ENCODE measurements at places on chromosomes 13 and 19.
A peak's percentile ranks its signal among the peaks of the same experiment; 100 is the strongest.

GRCh38 chr19:18388960-18389725 is 3.2 kb downstream of the GDF15 start:
- H3K4me3 ChIP-seq: peak overlapping the region; percentile 32
- H3K27me3 ChIP-seq: peaks cover 2% of the 10 kb centered on the region
- no peak overlapping the region for H3K27ac ChIP-seq
- H3K4me1 ChIP-seq: peaks cover 24% of the 10 kb centered on the region
- peaks cover 9% of the 10 kb centered on the region for H3K36me3 ChIP-seq

DNA sequence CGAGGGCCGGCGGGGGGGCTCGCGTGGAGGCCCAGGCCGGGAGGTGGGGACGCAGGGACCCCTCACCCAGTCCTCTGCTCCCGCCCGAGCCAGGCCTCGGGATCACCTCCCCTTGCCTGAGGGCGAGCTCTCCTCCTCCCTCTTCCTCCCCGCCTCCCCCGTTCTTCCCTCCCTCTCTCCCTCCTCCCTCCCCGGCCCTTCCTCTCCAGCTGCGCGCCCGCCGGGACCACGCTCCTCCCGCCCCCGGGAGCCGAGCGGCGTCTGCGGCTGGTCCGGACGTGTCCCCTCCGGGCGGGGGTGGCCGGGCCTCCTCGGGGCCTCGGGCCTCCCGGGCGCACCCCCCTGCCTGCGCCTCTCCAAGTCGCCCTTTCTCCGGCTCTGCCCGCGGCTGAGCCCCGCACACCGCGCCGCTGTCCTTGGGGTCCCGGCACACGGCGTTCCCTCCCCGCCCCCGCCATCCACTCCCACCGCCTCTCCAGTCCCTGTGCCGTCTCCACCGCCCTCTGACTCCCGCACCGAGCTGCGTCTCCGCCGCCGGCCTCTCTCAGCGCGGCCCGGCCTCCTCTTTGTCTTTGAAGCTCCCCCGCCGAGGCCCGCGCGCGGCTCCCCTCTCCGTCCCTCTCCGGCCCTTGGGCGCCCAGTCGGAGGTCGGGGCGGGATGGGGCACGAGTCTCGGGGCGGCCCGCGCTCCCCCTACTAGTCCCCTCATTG is 5.7 kb downstream of the SOX1 start:
- no peak for DNase-seq
- no peaks in the 10 kb centered on the region for H3K4me1 ChIP-seq
- peaks cover 48% of the 10 kb centered on the region for H3K27me3 ChIP-seq
- peaks cover 6% of the 10 kb centered on the region for H3K36me3 ChIP-seq
- H3K27ac ChIP-seq: no peak overlapping the region
- H3K4me3 ChIP-seq: no peak overlapping the region

- peaks cover 9% of the 10 kb centered on the region for H3K36me3 ChIP-seq
- no peak overlapping the region for H3K4me3 ChIP-seq
- no peak overlapping the region for H3K27ac ChIP-seq
- no peak for DNase-seq
Observed at GRCh38 chr19:4197625-4198466, 15.4 kb downstream of the ANKRD24 start.

DNA sequence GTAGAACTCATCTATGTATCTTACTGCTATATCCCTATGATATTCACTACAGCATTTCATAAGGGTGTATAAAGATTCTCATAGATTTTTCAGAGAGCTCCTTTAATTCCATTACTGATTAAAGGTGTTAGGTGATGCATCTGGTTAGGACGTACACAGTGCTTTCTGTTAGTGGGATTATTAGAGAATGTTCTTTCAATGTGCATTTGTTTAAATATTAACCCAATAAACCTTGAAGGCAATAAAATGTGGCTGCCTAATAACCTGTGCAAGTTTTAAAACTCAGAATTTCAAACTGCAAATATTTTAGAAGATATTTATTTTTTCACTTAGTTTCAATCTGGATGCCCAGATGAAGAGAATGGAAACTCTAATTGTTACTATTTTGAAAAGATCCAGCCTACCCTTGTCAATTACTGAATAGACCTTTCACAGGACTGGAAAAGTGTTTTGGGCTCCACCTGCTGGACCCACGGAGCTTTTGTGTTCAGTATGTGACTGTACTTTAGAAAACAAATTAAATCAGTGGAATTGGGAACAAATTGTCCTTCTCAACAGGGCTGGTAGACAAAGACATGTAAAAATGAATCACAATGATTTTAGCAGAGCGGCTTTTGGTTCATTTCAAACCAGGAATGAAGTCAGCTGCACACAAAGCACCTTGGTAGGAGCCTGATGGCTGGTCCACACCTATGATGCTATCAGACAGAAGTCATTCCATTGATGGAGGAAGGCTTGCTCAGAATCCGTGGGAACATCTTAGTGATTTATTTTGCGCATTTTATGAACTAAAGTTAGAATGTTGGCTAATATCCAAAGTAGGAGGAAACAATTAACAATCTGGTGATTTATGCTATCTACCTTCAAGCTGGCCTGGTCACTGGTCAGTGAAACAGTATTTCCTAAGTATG is 89.4 kb upstream of the RAP2A start:
- peaks cover 5% of the 10 kb centered on the region for H3K27me3 ChIP-seq
- no peak overlapping the region for H3K4me3 ChIP-seq
- peak overlapping the region; percentile 44 for H3K27ac ChIP-seq
- DNase-seq: peak; percentile 47
- H3K36me3 ChIP-seq: peaks cover 48% of the 10 kb centered on the region
- peaks cover 49% of the 10 kb centered on the region for H3K4me1 ChIP-seq

GRCh38 chr13:83568019-83568418 is 314.3 kb downstream of the SLITRK1 start:
- no peak for DNase-seq
- no peaks in the 10 kb centered on the region for H3K36me3 ChIP-seq
- no peak overlapping the region for H3K27ac ChIP-seq
- no peaks in the 10 kb centered on the region for H3K4me1 ChIP-seq
- H3K4me3 ChIP-seq: no peak overlapping the region

- H3K4me1 ChIP-seq: peaks cover 33% of the 10 kb centered on the region
- no peaks in the 10 kb centered on the region for H3K27me3 ChIP-seq
- DNase-seq: no peak
Observed at GRCh38 chr13:43864921-43865320, 14.6 kb downstream of the CCDC122 start.

GRCh38 chr13:34164582-34164981 is 346.6 kb downstream of the RFC3 start:
- H3K4me3 ChIP-seq: no peak overlapping the region
- H3K27ac ChIP-seq: no peak overlapping the region
- 0 out of 2 replicates have a peak, but pooled peaks cover 2% of the 10 kb centered on the region for H3K36me3 ChIP-seq
- no peak for DNase-seq
- H3K4me1 ChIP-seq: peaks cover 35% of the 10 kb centered on the region

GRCh38 chr13:50612717-50613116 is 230.8 kb downstream of the DLEU7 start:
- peaks cover 20% of the 10 kb centered on the region for H3K4me1 ChIP-seq
- H3K4me3 ChIP-seq: no peak overlapping the region
- peaks cover 36% of the 10 kb centered on the region for H3K27me3 ChIP-seq
- H3K36me3 ChIP-seq: peaks cover 4% of the 10 kb centered on the region
- DNase-seq: no peak
- H3K27ac ChIP-seq: no peak overlapping the region

DNA sequence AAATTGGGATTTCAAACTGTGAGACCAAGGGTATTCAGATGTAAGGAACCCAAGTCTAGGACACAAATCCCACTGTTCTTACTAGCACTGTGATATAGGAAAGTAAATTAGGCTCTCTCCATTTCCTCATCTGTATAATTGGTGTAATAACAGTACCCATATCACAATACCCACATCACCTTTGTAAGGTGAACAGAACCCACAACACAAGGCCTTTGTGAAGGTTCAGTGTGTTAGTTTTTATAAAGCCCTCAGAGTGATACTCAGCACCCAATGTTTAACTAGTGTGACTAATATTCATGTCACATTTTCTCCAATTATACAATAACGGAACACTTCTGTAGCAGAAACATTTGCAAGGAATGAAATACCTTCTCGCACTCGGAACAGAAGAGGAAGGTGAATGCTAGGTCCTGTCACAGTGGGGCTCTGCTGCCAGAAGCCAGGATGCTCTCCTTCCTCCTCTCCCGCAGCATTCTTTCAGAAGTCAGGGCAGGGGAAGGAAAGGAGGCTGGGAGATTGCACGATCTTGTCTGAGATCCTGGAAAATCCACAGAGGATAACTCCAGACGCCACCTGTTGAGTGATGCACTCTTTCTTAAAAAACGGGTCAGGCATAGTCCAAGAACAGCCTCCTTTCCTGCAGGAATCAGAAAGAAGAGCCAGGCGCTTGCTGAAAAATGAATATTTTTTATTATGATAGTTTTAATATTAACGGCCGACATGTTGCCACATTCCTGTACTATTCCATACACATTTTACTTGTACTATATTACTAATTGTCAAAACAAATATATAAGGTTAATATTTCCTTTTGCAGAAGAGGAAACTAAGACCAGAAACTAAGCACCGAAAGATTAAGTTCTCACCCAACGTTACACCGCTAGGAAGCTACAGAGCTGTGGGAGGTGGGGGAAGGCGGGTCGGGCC is 762 bp downstream of the ZNF45 start:
- H3K36me3 ChIP-seq: peaks cover 32% of the 10 kb centered on the region
- peak; percentile 1 for DNase-seq
- peak overlapping the region; percentile 98 for H3K4me3 ChIP-seq
- H3K27me3 ChIP-seq: no peaks in the 10 kb centered on the region
- peak overlapping the region; percentile 92 for H3K27ac ChIP-seq

DNA sequence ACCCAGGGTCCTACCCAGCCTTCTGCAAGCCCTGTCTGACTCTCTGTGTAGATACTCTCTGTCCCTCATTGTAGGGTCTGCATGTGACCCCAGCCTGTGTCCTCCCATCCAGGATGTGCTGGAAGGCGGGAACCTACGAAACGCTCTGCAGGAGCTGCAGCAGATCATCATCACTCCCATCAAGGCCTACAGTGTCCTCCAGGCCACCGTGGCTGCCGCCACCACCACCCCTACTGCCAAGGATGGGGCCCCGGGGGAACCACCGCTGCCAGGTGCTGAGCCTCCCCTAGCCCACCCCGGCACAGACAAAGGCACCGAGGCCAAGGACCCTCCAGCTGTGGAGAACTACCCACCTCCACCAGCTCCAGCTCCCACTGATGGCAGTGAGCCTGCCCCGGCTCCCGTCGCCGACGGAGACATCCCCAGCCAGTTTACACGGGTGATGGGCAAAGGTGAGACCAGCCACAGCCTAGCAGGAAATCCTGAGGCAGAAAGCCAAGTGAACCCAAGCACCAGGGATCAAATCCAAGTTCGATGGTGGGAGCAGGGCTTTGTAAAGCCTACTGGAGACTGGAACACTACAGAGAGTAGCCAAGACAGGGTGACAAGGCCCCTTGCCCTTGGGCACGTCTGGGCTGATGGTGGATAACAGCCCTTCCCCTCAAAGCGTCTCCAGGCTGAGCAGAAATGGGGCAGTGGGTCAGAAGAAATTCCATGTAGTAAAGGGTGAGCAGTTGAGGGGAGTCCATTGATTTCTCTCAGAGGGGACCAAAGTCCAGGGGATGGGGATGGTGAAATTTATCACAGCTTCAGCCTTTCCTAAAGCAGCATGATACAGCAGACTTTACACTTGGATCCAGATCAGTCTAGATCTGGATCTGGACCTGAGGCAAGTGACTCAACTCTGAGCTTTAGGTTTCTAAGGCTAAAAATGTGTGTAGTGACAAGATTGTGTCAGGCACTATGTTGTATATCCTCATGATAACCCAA is 13.2 kb downstream of the PAF1 start:
- peaks cover 4% of the 10 kb centered on the region for H3K27me3 ChIP-seq
- H3K36me3 ChIP-seq: peaks cover 35% of the 10 kb centered on the region
- no peak overlapping the region for H3K4me3 ChIP-seq

DNA sequence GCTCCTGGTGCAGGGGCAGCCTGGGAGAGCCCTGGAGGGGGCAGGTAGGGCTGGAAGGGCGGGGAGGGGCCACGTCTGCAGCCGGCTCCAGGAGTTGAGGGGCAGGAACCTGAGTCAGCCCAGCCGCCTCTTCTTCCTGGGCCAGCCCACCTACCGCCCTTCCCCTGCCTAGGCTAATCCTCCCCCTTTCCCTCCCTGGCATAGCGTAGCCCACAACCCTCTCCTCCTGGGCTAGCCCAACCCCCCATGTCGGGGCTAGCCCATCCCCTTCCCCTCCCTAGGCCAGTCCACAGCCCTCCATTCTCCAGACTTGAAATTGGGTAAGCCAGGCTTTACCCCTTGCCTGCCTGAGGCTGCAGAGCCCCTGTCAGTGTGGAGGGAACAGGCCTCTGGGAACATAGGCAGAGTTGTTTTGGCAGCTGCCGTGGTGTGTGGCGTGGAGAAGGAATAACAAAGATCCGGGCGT is 20.6 kb upstream of the WDR18 start:
- H3K4me1 ChIP-seq: peaks cover 15% of the 10 kb centered on the region
- H3K36me3 ChIP-seq: peaks cover 43% of the 10 kb centered on the region
- no peak overlapping the region for H3K27ac ChIP-seq
- no peak overlapping the region for H3K4me3 ChIP-seq

GRCh38 chr19:53085496-53085895 is 17.7 kb downstream of the ZNF160 start:
- peaks cover 2% of the 10 kb centered on the region for H3K27me3 ChIP-seq
- H3K27ac ChIP-seq: no peak overlapping the region
- DNase-seq: no peak
- H3K4me1 ChIP-seq: peaks cover 14% of the 10 kb centered on the region
- H3K36me3 ChIP-seq: peaks cover 90% of the 10 kb centered on the region

DNA sequence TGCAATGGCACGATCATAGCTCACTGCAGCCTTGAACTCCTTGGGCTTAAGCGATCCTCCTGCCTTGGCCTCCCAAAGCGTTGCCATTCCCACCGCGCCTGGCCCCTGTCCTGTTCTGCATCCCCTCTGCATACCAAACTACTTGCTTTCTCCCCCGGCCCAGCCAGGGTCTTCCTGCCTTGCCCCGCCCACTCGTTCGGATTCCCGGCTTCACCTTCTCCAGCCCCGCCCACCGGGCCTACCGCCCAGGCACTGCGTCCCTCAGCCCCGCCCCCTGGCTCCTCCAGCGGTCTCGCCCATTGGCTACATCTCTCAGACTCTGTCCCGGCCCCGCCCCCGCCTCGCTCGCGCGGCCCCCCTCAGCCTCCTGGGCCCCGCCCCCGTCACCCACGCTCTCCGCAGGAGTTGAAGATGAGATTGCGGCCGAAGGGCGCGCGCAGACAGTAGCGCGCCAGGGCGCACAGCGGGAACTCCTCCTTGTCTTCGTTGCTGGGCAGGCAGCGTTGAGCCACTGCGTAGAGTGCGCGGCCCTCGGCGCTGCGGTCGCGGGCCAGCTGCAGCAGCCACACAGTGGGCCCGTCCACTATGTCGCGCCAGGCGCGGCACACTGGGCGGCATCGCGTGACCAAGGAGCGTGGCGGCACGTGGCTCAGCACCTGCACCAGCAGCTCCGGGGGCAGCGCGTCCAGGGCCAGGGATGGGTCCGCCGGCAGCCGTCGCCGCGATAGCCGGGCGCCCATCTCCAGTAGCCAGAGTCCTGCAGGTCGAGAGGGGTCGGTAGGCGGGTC is 19.0 kb downstream of the MRPS12 start:
- peaks cover 2% of the 10 kb centered on the region for H3K27me3 ChIP-seq
- no peak overlapping the region for H3K4me3 ChIP-seq
- H3K27ac ChIP-seq: no peak overlapping the region

GRCh38 chr13:33932769-33933406 is 114.9 kb downstream of the RFC3 start:
- H3K4me3 ChIP-seq: no peak overlapping the region
- H3K4me1 ChIP-seq: no peaks in the 10 kb centered on the region
- H3K36me3 ChIP-seq: no peaks in the 10 kb centered on the region
- no peaks in the 10 kb centered on the region for H3K27me3 ChIP-seq
- DNase-seq: no peak

- peaks cover 9% of the 10 kb centered on the region for H3K36me3 ChIP-seq
- peaks cover 94% of the 10 kb centered on the region for H3K4me1 ChIP-seq
- H3K27me3 ChIP-seq: no peaks in the 10 kb centered on the region
- peak overlapping the region; percentile 48 for H3K4me3 ChIP-seq
Observed at GRCh38 chr13:46575301-46575771, 22.4 kb downstream of the LRCH1 start.

GRCh38 chr19:44865196-44865767 is 19.2 kb downstream of the NECTIN2 start:
- peaks cover 54% of the 10 kb centered on the region for H3K36me3 ChIP-seq
- H3K27me3 ChIP-seq: peaks cover 3% of the 10 kb centered on the region
- H3K4me3 ChIP-seq: no peak overlapping the region
- H3K4me1 ChIP-seq: peaks cover 27% of the 10 kb centered on the region

Data from HFFc6 (cell line).